Central memory CD4-positive, alpha-beta T cell (primary cell): ENCODE measurements at places on chromosomes 2 and 18.

DNA sequence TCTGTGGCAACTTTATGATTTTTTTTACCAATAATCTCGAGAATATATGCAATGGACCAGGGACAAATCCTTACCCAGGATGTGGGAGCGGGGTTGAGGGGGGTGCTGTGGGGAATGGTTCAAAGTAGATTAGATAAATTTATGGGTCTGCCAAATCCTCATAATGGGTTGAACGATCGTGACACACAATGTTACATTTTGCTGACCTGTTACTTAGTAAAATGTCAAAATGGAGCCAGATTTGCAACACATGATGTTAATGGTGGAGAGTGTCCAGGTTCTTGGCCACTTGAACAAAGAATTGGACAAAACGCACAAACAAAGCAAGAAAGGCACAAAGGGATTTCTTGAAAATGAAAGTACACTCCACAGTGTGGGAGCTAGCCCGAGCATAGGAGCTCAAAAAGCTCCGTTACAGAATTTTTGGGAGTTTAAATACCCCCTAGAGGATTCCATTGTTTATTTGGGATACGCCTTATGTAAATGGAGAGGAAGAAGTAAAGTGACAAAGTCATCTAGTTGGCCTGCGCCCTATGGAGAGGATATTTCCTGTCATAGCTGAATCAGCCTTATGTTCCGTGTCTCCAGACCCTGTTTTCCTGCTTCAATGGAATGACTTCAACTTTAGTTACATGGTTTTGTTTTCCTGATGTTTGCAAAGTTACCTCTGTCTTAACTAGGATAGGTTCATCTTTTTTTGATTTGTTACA, 776.0 kb downstream of the DCC start:
- DNase-seq = no peak

DNA sequence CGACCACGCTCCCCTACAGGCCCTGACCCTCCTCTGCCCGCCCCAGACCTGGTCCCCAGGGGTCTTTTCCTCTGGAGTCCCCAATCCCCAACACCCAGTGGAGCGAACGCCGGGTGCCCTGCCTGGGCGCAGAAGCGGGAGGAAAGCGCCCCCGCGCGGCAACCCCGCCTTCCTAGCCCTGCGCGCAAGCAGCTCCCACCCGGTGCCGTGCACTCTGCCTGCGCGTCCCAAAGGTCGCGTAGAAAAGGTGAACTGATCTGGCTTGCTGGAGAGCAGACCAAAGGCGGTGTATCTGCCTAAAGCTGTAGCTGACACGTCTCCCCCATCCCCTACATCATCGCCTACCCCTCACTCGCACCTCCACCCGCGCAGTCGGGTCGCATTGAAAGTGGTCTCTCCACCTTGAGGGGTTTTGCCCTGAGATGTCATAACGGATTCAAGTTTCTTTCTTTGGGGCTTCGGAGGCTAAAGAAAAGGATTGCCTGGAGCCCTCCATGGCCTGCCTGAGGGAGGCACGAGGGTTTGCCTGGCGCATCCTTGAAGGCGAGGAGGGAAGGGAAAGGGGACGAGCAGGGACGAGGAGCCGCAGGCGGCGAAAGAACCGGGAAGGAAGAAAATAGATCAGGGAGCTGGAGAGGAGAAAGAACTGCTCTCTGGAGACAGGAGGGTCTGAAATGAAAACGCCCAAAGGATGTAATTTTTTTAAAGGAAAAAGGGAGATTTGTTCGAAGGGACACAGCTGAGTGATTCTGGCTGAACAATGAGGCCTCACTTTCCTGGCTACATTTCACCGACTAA, 5.8 kb downstream of the GAD1 start:
- DNase-seq = no peak

GRCh38 chr2:8984855-8985254, 18.6 kb downstream of the MBOAT2 start:
- DNase-seq = no peak

DNA sequence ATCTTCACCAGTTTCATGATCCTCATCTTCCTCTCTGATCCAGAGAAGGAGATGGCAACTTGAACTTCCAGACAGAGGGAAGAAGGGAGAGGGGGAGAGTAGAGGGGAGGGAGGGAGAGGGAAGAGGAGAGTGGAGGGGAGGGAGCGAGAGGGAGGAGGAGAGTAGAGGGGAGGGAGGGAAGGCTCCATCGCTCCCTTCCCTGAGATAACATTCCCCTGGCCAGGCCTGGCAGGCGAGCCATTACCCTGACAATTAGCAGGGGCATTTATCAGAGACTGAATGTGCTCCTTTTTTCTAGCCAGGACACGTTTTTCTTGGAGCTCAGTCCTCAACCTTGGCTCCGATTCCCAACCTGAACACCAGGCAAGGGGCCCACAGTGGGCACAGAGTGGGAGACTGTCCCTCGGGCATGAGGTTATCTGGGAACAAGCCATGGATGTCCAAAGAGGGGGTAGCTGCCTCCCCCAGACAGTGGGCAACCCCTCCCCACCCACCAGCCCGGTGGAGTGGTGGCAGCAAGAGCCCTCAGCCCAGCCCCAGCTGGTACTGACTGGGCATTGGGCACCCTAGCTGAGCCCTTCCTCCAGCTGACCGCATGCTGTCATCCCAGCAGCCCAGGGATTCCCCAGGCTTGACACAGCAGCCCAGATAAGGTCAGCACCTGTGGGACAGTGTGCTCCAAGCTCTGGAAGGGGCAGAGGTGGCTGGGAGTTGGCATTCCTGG, 81.8 kb downstream of the TNS1 start:
- no peak for DNase-seq

DNA sequence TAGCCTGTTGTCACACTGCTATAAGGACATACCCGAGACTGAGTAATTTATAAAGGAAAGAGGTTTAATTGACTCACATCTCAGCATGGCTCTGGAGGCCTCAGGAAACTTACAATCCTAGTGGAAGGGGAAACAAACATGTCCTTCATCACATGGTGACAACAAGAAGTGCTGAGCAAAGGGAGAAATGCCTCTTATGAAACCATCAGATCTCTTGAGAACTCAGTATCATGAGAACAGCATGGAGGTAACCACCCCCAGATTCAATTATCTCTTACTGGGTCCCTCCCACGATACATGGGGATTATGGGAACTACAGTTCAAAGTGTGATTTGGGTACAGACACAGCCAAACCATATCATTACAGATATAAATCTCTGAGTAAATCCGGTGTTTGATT, 148.7 kb downstream of the PRPF40A start:
- DNase-seq = no peak

GRCh38 chr2:73614105-73614504, 28.1 kb downstream of the NAT8 start:
- no peak for DNase-seq
